ENCODE measurements at places on chromosomes 16 and 17. TPM values are rescaled to one million over a fixed set of nuclear protein-coding genes. Genes with fewer than 3 reads are reported as not detected.

DNA sequence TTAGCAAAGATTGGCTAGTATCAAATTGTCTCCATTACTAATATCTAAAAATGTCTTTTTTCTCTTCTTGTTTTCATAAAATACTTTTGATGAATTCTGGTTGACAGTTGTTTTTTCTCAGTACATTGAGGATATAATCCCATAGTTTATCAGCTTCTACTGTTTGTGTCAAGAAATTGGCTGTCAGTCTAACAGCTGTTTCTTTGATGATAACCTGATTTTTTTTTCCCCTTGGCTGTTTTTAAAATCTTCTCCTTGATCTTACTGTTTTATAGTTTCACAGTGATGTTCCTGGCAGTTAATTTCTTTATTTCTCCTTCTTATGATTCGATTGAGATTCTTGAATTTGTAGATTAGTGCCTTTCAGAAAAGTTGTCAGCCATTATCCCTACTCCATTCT, 315.3 kb upstream of the PMFBP1 start:
- H3K36me3 ChIP-seq = no peaks in the 10 kb centered on the region
- H3K4me1 ChIP-seq = no peaks in the 10 kb centered on the region
- no peak for DNase-seq
- H3K4me3 ChIP-seq = no peak overlapping the region

DNA sequence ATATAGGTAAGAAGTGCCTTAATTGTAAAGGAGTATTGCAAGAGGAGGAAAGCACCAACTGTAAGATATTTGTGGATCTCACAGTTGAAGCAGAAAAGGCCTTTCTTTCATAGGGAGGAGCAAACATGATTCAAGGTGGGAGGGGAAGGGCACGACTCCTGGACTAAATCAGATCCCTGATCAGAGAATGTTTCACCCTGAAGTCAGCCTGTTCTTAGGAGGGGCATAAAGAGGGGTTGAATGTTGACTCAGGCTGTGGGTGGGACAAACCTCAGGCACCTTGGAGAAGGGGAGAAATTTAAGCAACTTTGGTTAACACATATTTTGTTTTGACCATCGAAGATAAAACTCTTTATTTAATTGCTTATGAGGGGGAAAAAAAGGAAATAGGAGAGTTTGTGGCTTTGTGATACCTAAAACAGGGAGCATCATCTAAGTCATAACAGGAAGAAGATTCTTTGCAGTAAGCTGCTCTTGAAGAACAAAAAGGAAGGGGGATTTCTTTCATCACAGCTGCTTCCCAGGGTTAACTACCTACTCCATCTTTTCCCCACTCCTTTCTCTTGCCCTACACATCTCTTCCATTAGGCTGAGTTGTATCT, 158.6 kb upstream of the ZNF267 start:
- DNase-seq = no peak
- H3K4me1 ChIP-seq = peaks cover 15% of the 10 kb centered on the region
- H3K4me3 ChIP-seq = no peak overlapping the region

The ZNF19 gene
- 2.7 TPM for total RNA-seq

GRCh38 chr17:17435323-17435722, 41.5 kb upstream of the MED9 start:
- peaks cover 4% of the 10 kb centered on the region for H3K4me1 ChIP-seq
- H3K36me3 ChIP-seq = no peaks in the 10 kb centered on the region
- no peak overlapping the region for H3K27ac ChIP-seq
- DNase-seq = no peak
- H3K4me3 ChIP-seq = no peak overlapping the region

DNA sequence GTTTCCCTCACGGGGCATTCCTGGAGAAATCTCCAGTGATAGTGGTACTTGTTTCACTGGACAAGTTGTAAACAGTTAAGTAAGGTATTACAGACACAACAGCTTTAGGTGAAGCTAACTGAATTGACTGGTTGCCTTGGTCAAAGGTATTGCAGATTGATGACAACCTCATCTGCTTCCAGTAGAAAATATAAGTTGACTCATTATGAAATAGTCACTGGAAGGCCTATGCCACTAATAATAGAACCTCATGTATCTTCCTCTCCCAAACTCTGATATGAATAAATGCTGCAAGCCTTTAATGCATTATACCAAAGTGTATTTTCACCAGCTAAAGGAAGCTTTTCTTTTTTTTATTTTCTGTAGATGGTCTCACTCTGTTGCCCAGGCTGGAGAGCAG, 44.8 kb downstream of the GLG1 start:
- no peaks in the 10 kb centered on the region for H3K27me3 ChIP-seq
- DNase-seq = no peak

DNA sequence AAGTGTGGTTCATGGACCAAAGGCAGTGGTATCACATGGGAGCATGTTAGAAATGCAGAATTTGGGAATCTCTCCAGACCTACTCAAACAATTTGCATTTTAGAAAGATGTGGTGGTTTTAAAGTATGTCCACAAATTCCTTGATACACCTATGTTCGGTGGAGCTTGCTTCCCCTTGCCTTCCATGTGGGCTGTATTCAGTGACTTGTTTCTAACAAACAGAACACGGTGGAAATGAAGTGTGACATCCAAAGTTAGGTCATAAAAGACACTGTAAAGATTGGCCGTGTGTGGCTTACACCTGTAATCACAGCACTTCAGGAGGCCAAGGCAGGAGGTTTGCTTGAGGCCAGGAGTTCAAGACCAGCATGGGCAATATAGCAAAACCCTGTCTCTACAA, 16.7 kb downstream of the COQ7 start:
- peaks cover 2% of the 10 kb centered on the region for H3K36me3 ChIP-seq
- H3K27me3 ChIP-seq = no peaks in the 10 kb centered on the region
- no peak overlapping the region for H3K27ac ChIP-seq
- peaks cover 8% of the 10 kb centered on the region for H3K4me1 ChIP-seq

DNA sequence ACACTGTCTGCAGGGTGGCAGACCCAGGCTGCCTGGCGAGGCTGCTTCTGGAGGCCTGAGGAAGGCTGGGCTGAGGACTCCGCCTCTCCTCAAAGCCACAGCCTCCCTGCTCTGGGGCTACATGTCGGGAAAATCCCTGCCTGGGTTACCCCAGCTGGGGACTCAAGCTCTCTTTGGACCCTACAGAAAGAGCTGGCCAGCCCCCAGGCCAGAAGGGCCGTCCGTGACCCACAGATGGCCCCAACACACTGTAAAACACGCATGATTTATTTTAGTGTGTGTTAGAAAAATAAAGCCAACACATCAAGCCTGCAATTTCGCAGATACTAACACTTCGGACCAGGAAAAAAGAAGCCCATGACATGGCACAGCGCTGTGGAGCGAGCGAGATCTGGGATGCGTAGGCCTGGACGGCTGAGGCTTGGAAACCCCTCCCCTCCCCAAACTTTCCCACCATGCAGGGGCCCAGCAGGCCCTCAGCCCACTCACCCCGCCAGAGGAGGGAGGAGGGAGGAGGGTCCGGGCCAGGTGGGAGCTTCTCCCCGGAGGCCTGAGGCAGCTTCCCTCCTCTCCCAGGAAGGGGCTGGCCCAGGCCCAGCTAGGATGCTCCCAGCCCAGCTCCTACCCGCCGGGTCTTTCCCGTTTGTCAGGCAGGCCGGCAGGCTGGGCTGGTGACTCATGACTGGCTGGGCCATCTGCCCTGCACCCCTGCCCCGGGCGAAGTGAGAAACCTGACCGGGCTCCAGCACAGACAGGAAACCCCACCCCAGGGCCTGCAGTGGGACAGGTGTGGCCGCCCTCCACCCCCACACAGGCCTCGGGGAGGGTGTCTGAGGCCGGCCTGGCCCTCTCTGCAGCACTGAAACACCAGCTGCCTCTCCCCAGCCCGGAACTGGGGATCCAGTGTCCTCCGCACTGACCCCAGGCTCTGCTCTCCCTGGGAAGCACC, 34.1 kb upstream of the SLC38A10 start:
- DNase-seq = no peak
- H3K27me3 ChIP-seq = no peaks in the 10 kb centered on the region
- peak overlapping the region; percentile 1 for H3K4me3 ChIP-seq

The NOG gene
- not detected for total RNA-seq

DNA sequence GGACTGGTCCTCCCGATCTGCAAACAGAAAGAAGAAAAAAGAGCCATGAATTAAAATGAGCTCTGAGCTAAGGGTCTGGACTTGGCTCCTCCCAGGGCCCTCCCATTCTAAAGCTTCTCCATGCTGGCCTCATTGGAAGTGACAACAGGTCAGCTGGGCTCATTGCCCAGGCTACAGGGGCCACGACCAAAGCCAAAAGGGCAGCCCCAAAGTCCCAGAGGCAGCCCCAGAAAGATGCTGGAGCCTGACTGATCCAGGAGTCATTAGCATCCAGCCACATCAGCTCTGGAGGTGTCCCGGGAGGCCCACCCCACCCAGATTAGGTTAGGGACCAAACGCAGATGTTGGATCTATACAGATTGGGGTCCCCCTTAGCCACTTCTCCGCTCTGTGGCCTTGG, 58.2 kb downstream of the MYH11 start:
- no peaks in the 10 kb centered on the region for H3K4me1 ChIP-seq
- no peaks in the 10 kb centered on the region for H3K27me3 ChIP-seq
- H3K36me3 ChIP-seq = no peaks in the 10 kb centered on the region

The CCR7 gene
- total RNA-seq = 0.89 TPM

DNA sequence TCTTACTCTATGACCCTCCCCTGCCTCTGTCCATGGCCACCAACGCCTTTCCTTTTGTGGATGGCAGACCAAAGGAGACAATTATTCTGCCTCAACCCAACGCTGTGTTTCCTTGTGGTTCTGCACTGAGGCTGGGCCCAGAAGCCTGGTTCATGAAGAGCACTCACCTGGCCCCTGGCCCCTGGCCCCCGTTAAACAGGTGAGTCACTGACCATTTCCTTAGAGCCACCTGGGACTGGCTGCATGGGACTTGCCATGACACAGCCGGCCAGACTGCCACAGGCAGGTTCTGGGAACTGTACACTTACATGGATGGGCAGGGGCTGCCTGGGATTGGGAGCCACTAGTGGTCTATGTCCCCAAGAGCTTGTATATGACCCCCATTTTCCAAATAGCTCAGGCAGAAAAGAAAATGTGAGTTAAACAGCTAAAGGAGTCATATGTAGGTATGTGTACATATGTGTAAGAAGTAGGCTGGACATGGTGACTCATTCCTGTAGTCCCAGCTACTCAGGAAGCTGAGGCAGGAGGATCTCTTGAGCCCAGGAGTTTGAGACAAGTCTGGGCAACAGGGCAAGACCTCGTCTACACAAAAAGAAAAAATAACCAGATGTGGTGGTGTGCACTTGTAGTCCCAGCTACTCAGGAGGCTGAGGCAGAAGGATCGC, 181.9 kb upstream of the CACNG5 start:
- H3K36me3 ChIP-seq = peaks cover 6% of the 10 kb centered on the region
- H3K27me3 ChIP-seq = no peaks in the 10 kb centered on the region
- H3K4me1 ChIP-seq = no peaks in the 10 kb centered on the region
- no peak overlapping the region for H3K4me3 ChIP-seq

The ALKBH5 gene
- total RNA-seq = 62.1 TPM

DNA sequence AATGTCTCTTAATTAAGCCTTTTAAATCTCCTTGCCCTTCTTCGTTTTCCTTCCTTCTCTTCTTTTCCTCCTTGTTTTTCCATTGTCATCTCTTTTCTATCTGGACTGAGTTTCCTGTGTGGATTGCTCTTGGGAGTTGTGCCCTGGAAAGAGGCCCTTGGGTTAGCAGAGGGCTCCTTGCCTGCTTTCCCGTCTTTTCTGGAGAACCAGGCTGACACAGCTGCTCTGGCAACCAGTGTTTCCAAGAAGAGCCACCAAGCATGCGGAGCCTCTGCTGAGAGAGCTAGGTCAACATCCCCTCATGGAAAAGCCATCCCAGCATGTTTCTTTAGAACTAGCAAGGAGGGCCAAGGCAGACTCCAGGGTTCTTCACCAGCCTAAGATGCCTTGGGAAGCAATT, 75.4 kb downstream of the HLF start:
- H3K27me3 ChIP-seq = no peaks in the 10 kb centered on the region
- no peak overlapping the region for H3K4me3 ChIP-seq
- H3K36me3 ChIP-seq = no peaks in the 10 kb centered on the region
- no peak overlapping the region for H3K27ac ChIP-seq
- no peak for DNase-seq
- H3K4me1 ChIP-seq = no peaks in the 10 kb centered on the region

DNA sequence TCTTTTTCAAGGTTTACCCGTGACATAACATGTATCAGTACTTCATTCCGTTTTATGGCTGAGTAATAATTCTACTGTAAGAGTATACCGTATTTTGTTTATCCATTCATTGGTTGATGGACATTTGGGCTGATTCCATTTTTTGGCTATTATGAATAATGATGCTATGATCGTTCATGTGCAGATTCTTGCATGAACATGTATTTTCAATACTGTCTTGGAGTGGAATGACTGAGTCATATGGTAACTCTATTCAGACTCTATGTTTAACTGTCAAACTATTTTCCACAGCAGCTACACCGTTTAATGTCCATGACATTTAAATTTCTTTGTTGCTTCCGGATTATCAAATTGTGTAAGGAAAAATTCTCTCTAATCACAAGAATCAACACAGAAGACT, 17.9 kb downstream of the BFAR start:
- peaks cover 47% of the 10 kb centered on the region for H3K36me3 ChIP-seq
- no peaks in the 10 kb centered on the region for H3K27me3 ChIP-seq
- H3K4me1 ChIP-seq = no peaks in the 10 kb centered on the region
- H3K27ac ChIP-seq = no peak overlapping the region
- H3K4me3 ChIP-seq = no peak overlapping the region

The KRT40 gene
- total RNA-seq = not detected

GRCh38 chr17:11899537-11899942, 97.7 kb downstream of the ZNF18 start:
- DNase-seq = no peak
- H3K36me3 ChIP-seq = no peaks in the 10 kb centered on the region
- H3K4me3 ChIP-seq = no peak overlapping the region
- no peak overlapping the region for H3K27ac ChIP-seq
- H3K4me1 ChIP-seq = no peaks in the 10 kb centered on the region

DNA sequence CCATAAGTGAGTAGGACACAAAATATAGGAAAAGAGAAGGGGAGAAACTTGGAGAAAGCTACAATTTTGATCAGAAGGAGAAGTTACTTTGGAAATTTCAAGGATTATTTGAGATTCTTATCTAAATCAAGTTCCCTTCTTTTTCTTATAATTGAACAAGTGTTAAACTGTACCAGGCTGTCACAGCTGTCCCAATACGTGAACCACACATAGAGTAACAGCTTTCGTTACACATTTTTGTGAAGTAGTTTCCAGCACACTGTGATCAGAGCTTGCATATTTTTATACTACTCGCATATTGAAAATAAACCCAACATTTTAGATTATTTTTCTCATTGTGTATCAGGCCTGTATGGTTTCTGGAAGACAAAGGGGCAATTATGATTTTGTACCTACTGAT, 412.8 kb upstream of the PSMD7 start:
- no peaks in the 10 kb centered on the region for H3K36me3 ChIP-seq
- H3K4me1 ChIP-seq = no peaks in the 10 kb centered on the region
- H3K27me3 ChIP-seq = no peaks in the 10 kb centered on the region
- DNase-seq = no peak
- no peak overlapping the region for H3K4me3 ChIP-seq

DNA sequence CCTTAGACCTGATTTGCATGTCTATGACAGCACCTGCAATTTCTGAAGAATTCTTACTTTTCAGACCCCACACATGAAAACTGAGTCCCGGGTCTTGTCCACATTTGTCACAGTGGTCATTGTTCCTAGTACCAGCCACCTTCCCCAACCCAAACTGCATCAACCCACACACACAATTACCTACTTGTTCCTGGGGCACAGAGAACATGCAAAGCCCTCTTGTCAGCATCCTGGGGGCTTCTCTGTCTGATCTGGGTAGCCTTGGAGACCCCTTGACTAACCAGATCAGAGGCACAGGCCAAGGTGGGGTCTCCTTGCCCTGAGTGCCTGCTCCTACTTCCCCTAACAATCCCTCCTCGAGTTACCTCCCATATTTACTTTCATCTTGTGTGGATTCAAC, 36.7 kb upstream of the PIK3R6 start:
- no peaks in the 10 kb centered on the region for H3K27me3 ChIP-seq
- no peak overlapping the region for H3K4me3 ChIP-seq
- no peak overlapping the region for H3K27ac ChIP-seq
- peaks cover 2% of the 10 kb centered on the region for H3K36me3 ChIP-seq
- DNase-seq = no peak

The MYLK3 gene
- total RNA-seq = 0.33 TPM
